Smooth muscle cell of the brain vasculature (primary cell): ENCODE measurements at places on chromosomes 7 and 10.

GRCh38 chr10:132899054-132899750 is 43.2 kb downstream of the CFAP46 start:
- no peak for DNase-seq

- peak; percentile 71 for DNase-seq
These were observed at the start of gene PON2 for GRCh38 chr7:95434557-95435421. Gene PON2 (minus strand): TSS chr7:95435028. CDS start chr7:95434951, 77 bp downstream.

GRCh38 chr10:17138460-17139042 is 8.9 kb upstream of the CUBN start:
- no peak for DNase-seq

- DNase-seq: no peak
These were observed 62.4 kb downstream of the ZNF800 start for GRCh38 chr7:127330070-127330469.

GRCh38 chr7:139471740-139472353 is 11.6 kb downstream of the KLRG2 start:
- DNase-seq: no peak

DNA sequence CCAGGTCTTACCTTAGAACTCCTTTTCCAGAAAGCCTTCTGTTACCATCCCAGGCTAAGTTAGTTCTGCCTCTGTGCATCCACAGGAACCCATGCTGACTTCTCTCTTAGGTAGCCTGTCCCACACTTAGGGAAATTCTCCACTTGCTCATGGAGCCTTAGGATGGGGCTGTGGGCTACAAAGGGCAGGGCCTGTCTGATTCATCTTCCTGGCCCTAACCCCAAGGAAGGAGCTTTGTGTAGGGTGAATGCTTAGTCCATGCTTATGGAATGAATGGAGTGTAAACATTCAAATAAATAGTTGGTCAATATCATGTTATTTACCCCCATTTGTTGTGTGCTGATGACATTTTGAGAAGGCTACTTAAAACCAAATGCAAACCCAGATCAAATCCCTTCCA is 54.7 kb downstream of the EMX2 start:
- no peak for DNase-seq

DNA sequence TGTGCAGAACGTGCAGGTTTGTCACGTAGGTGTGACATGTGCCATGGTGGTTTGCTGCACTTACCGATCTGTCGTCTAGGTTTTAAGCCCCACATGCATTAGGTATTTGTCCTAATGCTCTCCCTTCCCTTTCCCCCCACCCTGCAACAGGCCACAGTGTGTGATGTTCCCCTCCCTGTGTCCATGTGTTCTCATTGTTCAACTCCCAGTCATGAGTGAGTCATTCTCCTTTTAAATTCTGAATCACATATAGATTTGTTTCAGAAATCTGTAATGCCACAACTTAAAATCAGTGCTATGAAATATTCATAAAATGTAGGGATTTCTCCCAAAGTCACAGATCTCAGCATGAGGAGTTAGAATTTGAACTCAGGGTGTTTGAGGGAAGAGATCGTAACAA is 552.5 kb upstream of the MBL2 start:
- DNase-seq: no peak

DNA sequence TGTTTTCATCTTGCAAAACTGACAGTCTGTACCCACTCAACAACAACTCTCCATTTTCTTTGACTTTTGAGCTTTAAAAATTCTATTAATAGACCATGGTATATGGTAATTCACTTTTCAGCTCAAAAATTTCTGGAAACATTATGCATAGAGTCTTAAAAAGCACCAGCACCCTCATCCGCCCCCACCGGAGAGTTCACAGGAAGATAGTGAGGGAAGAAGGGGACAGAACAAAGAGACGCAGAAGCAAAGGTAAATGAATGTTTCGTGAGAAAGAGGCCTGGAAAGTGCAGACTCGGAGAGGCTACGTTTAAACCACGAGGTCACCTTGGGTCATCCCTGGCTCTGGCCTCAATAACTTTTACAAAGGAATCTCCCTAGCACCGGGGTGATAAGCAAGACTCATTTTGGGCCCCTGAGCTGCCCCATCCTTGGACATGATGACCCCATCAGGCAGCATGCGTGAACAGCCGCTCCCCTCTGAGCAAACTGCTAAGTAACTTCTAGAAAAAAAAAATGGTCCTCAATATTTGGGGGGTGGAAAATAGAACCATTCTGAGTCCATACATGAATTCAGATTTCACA is 96.3 kb downstream of the CPXM2 start:
- DNase-seq: no peak

GRCh38 chr7:94679358-94679757 is 23.4 kb upstream of the SGCE start:
- no peak for DNase-seq

GRCh38 chr7:1819259-1819841 is 149.3 kb downstream of the ELFN1 start:
- no peak for DNase-seq
